ENCODE measurements at places on chromosomes 4 and X. TPM values are rescaled to one million over a fixed set of nuclear protein-coding genes. Genes with fewer than 3 reads are reported as not detected.

Gene NXF3
- total RNA-seq = not detected

Gene SPANXN2
- not detected for total RNA-seq

Gene EDA
- total RNA-seq = 4.4 TPM

Gene TCEAL7
- 155 TPM for total RNA-seq

Gene XAGE1A
- not detected for total RNA-seq

Gene ETDA
- not detected for total RNA-seq

Gene ACSL4
- total RNA-seq = 243 TPM

Gene CAMK2D
- 165 TPM for total RNA-seq

Gene USP17L10
- not detected for total RNA-seq

Gene DNAAF6
- 0.92 TPM for total RNA-seq

Gene FAM241A
- total RNA-seq = 2.3 TPM

Gene KLKB1
- total RNA-seq = 0.69 TPM

Gene CSAG2
- not detected for total RNA-seq

Gene MAGEC2
- not detected for total RNA-seq

Gene GUCY1B1
- total RNA-seq = 115 TPM

Gene P2RY4
- not detected for total RNA-seq

Gene HTATSF1
- total RNA-seq = 81.7 TPM

Gene CFP
- 1.4 TPM for total RNA-seq

Gene TRIM60
- not detected for total RNA-seq

Gene SMIM9
- not detected for total RNA-seq

Gene SRPX2
- 0.69 TPM for total RNA-seq

Gene GK2
- total RNA-seq = not detected

Gene FAAH2
- total RNA-seq = 6.2 TPM

Gene CLCN4
- total RNA-seq = 76.6 TPM

Gene CLIC2
- total RNA-seq = 3.2 TPM

Gene CPLX1
- 3.5 TPM for total RNA-seq

Gene ZMAT1
- 8.5 TPM for total RNA-seq

All from diencephalon (tissue), 1 donor.